ENCODE measurements at places on chromosomes 2 and 18. TPM values are rescaled to one million over a fixed set of nuclear protein-coding genes. Genes with fewer than 3 reads are reported as not detected.

DNA sequence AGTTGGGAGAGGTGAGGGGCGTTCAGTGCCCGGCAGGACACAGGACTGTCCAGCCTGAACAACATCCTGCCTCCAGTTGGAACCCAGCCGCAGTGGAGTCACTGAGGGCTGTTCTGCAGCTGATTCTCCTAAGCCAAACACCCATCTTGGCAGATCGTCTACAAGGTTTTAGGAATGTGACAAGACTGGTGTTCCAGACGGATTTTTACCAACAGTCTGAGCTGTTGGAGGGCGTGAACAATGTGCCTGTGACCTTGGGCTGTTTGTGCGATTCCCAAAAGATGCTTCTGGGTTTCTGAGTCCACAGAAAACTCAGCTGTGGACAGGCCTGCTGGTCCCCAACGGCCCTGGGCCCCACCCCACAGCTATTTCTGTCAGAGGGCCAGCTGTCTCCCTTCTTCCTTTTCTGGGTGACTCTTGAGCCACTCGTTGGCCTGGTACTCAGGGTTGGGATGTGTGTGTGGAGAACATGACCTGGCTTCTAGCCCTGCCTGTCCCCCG lies 5.7 kb downstream of the LRRFIP1 start:
- no peak for DNase-seq

The MRO gene
- 4.6 TPM for total RNA-seq

DNA sequence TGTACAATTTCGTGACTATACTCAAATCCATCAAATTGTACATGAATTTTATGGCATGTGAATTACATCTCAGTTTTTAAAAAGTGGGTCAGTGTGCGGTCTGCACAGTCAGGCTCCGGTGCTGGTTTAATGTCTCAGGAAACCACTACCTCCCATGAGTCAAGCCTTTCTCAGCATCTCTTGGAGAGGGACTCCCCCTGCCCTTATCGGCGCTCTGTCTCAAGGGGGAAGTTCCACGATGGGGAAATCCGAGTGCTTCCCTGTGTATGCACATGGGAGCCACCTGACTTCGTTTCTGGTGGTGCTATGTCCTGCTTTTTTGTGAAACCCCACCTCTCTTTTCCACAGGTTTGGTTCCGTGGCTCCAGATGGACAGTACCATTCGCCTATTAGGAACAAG lies 72.5 kb downstream of the ACOXL start:
- no peak for DNase-seq

DNA sequence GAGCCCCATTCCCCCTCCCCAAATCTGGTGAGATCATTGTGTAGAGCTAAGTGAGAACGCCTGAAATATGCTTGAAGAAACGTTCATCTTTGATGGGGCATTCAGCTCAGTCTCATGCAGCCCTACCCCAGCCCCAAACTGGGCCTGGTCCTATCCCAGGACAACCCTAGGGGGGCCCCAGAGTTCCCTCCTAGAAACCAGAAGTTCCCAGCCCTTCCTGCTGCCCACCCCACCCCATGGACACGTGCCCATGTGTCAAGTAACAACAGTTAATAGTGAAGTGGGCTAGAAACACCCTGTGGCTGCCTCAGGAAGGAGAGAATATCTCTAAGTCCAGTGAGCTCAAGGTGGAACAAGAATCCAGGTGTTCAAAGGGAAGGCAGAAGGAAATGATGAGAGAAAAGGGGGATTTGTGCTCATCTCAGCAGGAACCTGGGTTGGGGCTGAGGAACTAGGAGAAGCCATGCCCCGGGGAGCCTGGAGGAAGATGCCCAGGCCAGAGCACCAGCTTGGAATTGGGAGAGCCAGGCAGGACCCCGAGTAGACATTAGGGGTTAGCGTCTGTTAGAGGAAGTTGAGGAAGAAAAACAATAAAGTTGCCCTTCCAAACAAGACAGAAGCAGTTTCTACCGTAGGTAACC lies 20.1 kb upstream of the SLC20A1 start:
- DNase-seq = no peak

Data from Right ventricle myocardium inferior (tissue), 1 donor.